Aortic smooth muscle cell (primary cell): ENCODE measurements at places on chromosomes 3 and 15. TPM values are rescaled to one million over a fixed set of nuclear protein-coding genes. Genes with fewer than 3 reads are reported as not detected.

The RTP3 gene
- not detected in 2 replicates for total RNA-seq

The XXYLT1 gene
- 13.6 and 15.1 TPM in 2 replicates for total RNA-seq

The CAMKV gene
- not detected in 2 replicates for total RNA-seq

The GOLGA8S gene
- total RNA-seq, result under 0.01 and 0.06 TPM in 2 replicates

The NTRK3 gene
- total RNA-seq, result 0.26 and 0.62 TPM in 2 replicates

The STRIT1 gene
- not detected in 2 replicates for total RNA-seq

The PPP4R2 gene
- total RNA-seq, result 65.4 and 66.8 TPM in 2 replicates
